ENCODE measurements at places on chromosomes 3 and 15. TPM values are rescaled to one million over a fixed set of nuclear protein-coding genes. Genes with fewer than 3 reads are reported as not detected.

Gene CDCP1
- total RNA-seq = 0.56 TPM

- H3K36me3 ChIP-seq = no peaks in the 10 kb centered on the region
- no peak overlapping the region for H3K27ac ChIP-seq
- no peaks in the 10 kb centered on the region for H3K4me1 ChIP-seq
These were observed 4.0 kb downstream of the TMEM89 start for GRCh38 chr3:48617559-48617958.

DNA sequence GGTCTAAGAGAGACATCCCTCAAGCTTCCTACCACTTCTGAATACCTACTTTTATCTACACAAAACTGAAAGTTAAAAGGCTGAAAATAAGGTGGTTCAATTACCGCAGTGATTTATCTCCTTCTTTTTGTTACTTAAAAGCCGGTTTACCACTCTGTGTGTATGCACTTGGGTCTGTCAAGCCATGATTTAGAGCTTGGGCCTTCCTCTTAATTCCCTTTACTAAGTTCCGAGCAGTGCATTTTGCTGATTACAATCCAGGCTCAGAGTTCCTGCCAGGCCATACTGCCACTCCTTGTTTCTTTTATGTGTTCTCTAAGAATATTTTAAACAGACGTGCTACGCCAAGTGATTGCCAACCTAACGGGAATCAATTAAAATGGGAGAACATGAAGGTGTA lies 16.5 kb downstream of the KCTD6 start:
- no peaks in the 10 kb centered on the region for H3K36me3 ChIP-seq

- H3K36me3 ChIP-seq = peaks cover 93% of the 10 kb centered on the region
- no peaks in the 10 kb centered on the region for H3K27me3 ChIP-seq
- peak overlapping the region; percentile 62 for H3K27ac ChIP-seq
- DNase-seq = no peak
These were observed 10.2 kb downstream of the RASL12 start for GRCh38 chr15:65057549-65057940.

- no peaks in the 10 kb centered on the region for H3K36me3 ChIP-seq
- no peak for DNase-seq
- no peaks in the 10 kb centered on the region for H3K4me1 ChIP-seq
- H3K27me3 ChIP-seq = no peaks in the 10 kb centered on the region
These were observed 1222.9 kb downstream of the ZPLD1 start for GRCh38 chr3:103657756-103658155.

DNA sequence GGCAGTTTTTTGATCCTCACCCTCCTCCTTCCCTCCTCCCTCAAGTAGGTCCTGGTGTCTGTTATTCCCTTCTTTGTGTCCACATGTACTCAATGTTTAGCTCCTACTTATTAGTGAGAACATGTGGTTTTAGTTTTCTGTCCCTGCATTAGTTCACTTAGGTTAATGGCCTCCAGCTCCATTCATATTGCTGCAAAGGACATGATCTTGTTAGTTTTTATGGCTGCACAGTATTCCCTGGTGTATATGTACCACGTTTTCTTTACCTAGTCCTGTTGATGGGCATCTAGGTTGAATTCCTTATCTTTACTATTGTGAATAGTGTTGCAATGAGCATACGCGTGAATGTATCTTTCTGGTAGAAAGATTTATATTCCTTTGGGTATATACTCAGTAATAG lies 61.7 kb upstream of the FGF7 start:
- H3K36me3 ChIP-seq = no peaks in the 10 kb centered on the region
- H3K4me1 ChIP-seq = no peaks in the 10 kb centered on the region
- no peaks in the 10 kb centered on the region for H3K27me3 ChIP-seq
- no peak overlapping the region for H3K27ac ChIP-seq
- DNase-seq = no peak

Gene STX19
- not detected for total RNA-seq

- no peaks in the 10 kb centered on the region for H3K36me3 ChIP-seq
- no peak for DNase-seq
- H3K4me3 ChIP-seq = no peak overlapping the region
- H3K4me1 ChIP-seq = no peaks in the 10 kb centered on the region
- H3K27me3 ChIP-seq = no peaks in the 10 kb centered on the region
These were observed 12.2 kb downstream of the EIF4E3 start for GRCh38 chr3:71713041-71713440.

- no peak overlapping the region for H3K4me3 ChIP-seq
- no peaks in the 10 kb centered on the region for H3K4me1 ChIP-seq
- no peak overlapping the region for H3K27ac ChIP-seq
- no peak for DNase-seq
- H3K36me3 ChIP-seq = no peaks in the 10 kb centered on the region
- no peaks in the 10 kb centered on the region for H3K27me3 ChIP-seq
These were observed 280.4 kb upstream of the TTC14 start for GRCh38 chr3:180321534-180321933.

DNA sequence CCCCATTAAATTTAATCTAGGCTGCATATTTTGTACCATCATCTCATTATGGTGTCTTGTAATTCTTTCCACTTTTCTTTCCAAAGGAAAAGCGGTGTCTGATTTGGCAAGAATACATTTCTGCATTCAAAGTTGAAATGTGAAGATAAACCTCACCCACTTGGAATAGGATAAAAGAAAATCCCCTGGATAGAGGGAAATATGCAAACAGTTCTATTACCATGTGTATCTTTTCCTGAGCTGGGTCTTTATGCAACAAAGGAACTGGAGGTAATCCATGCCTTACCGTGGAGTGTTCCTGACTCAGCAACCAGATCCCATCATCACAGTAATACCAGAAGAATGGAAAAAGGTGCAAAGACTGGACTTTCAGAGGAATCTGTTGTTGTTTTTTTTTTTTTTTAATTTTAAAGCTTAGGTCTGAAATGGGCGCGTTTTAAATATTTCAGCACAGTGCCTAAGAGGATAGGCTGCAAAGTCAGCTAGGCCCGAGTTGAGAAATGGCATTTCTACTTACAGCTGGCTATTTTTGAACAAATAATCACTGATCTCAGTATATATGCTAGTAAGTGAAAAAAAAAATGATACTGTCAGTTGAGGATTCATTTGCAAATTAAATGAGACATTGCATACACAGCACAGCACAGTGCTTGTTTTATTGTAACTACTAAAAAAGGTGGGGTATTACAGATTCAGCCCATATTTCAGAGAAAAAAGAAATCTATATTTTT lies 55.5 kb upstream of the ADAMTS9 start:
- no peak for DNase-seq
- no peaks in the 10 kb centered on the region for H3K36me3 ChIP-seq
- no peaks in the 10 kb centered on the region for H3K27me3 ChIP-seq
- H3K4me1 ChIP-seq = peaks cover 16% of the 10 kb centered on the region
- H3K4me3 ChIP-seq = no peak overlapping the region

Gene ROPN1
- total RNA-seq = not detected

Gene AHSG
- total RNA-seq = not detected

GRCh38 chr3:70729845-70730244 lies 417.4 kb upstream of the MDFIC2 start:
- H3K27me3 ChIP-seq = no peaks in the 10 kb centered on the region
- H3K4me1 ChIP-seq = peaks cover 56% of the 10 kb centered on the region
- H3K36me3 ChIP-seq = no peaks in the 10 kb centered on the region
- H3K27ac ChIP-seq = no peak overlapping the region

- no peak overlapping the region for H3K4me3 ChIP-seq
- no peak overlapping the region for H3K27ac ChIP-seq
- H3K4me1 ChIP-seq = no peaks in the 10 kb centered on the region
- no peaks in the 10 kb centered on the region for H3K36me3 ChIP-seq
- H3K27me3 ChIP-seq = no peaks in the 10 kb centered on the region
- DNase-seq = no peak
These were observed 67.3 kb upstream of the EOMES start for GRCh38 chr3:27789420-27789819.

DNA sequence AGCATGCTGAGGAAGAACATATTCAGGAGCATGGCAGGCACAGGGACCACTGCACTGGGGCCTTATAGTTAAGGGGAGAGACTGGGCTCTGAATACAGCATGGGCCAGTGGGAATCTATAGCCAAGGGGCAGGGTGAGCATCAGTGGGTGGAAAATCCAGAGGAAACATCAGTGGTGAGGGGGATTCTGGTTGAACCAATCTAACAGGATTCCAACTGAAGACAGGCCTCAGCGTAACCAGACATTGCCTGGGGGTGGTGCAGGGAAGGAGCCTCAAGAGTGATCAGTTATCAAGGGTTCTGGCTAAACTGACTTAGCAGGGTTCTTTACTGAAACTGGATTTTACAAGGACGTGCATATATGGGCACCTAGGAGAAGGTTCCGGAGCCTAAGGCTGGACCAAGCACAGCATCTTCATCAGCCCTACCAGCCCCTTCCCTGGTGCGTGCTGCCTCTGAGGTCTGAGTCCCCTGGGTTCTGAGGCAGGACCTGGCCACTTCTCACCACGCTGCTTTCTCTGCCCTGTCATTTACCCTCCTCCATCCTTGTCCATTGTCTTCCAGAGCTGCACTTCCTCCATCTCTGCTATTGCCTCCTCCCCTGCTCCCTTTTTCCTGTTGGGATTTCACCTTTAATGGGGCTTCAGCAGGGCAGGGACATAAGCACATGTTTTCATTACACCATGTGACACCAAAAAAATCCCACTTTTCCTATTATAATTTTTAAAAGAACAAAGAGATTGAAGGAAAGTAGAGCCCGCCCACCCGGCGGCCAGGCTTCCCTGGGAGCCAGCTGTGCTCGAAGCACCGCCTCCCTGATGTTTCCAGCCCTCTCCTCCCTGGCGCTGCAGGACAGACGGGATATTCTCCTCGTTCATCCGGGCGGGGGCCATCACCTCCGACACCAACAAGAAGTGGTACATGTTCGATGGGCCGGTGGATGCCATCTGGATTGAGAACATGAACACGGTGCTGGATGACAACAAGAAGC lies 52.1 kb downstream of the DNAH1 start:
- no peak overlapping the region for H3K27ac ChIP-seq
- no peaks in the 10 kb centered on the region for H3K27me3 ChIP-seq
- DNase-seq = no peak
- H3K4me3 ChIP-seq = no peak overlapping the region

GRCh38 chr3:40574661-40575060 lies 49.9 kb downstream of the ZNF621 start:
- H3K27ac ChIP-seq = no peak overlapping the region
- DNase-seq = peak; percentile 2
- no peaks in the 10 kb centered on the region for H3K4me1 ChIP-seq
- H3K36me3 ChIP-seq = no peaks in the 10 kb centered on the region

GRCh38 chr3:64029287-64029686 lies 6.0 kb upstream of the PSMD6 start:
- no peak overlapping the region for H3K27ac ChIP-seq
- no peaks in the 10 kb centered on the region for H3K36me3 ChIP-seq
- peaks cover 15% of the 10 kb centered on the region for H3K4me1 ChIP-seq
- no peaks in the 10 kb centered on the region for H3K27me3 ChIP-seq

GRCh38 chr3:159795042-159795441 lies 193.6 kb upstream of the IL12A start:
- peaks cover 47% of the 10 kb centered on the region for H3K4me1 ChIP-seq
- H3K27me3 ChIP-seq = no peaks in the 10 kb centered on the region
- H3K4me3 ChIP-seq = no peak overlapping the region
- DNase-seq = no peak

Gene CPNE9
- not detected for total RNA-seq

Gene LARP6
- 81.5 TPM for total RNA-seq

DNA sequence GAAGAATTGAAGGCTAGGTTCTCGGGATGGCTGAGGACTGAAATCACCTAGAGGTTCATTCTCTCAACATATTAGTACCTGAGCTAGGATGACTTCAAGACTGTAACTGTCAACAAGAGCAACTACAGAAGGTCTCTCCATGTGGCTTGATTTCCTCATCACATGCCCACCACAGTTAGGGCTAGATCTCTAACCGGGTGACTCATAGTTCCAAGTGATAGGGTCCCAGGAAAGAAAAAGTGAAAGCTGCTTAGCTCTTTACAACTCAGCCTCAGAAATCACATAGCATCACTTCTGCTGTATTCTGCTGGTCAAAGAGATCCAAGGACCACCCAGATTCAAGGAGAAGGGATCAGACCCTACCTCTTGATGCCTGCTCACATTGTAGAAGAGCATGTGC lies 165.4 kb upstream of the AGTR1 start:
- H3K27me3 ChIP-seq = no peaks in the 10 kb centered on the region
- no peaks in the 10 kb centered on the region for H3K4me1 ChIP-seq
- H3K4me3 ChIP-seq = no peak overlapping the region
- no peak overlapping the region for H3K27ac ChIP-seq

- no peaks in the 10 kb centered on the region for H3K27me3 ChIP-seq
- peaks cover 21% of the 10 kb centered on the region for H3K36me3 ChIP-seq
- no peak overlapping the region for H3K4me3 ChIP-seq
- no peak for DNase-seq
- no peak overlapping the region for H3K27ac ChIP-seq
- peaks cover 90% of the 10 kb centered on the region for H3K4me1 ChIP-seq
These were observed 19.2 kb downstream of the SMAD3 start for GRCh38 chr15:67084561-67084960.

- peak overlapping the region; percentile 42 for H3K27ac ChIP-seq
- peak; percentile 52 for DNase-seq
- H3K4me1 ChIP-seq = peaks cover 46% of the 10 kb centered on the region
These were observed 4.6 kb downstream of the SNAP23 start for GRCh38 chr15:42499858-42500609.

Gene UBL7
- total RNA-seq = 32.8 TPM

GRCh38 chr3:161737171-161737570 lies 240.6 kb downstream of the OTOL1 start:
- no peaks in the 10 kb centered on the region for H3K27me3 ChIP-seq
- H3K4me3 ChIP-seq = no peak overlapping the region
- DNase-seq = no peak
- H3K27ac ChIP-seq = no peak overlapping the region
- H3K36me3 ChIP-seq = no peaks in the 10 kb centered on the region

GRCh38 chr15:79970624-79971434 lies at the start of gene BCL2A1:
TSS of gene BCL2A1 (minus strand) at chr15:79971196. CDS start at chr15:79971119, 77 bp downstream.
- H3K4me3 ChIP-seq = no peak within 1 kb of the TSS
- H3K27me3 ChIP-seq = no peaks in the 10 kb centered on the region
- peak within 1 kb of the TSS; percentile 27 for H3K27ac ChIP-seq
- no peaks in the 10 kb centered on the region for H3K36me3 ChIP-seq
- DNase-seq = peak; percentile 10

Gene RASGRP1
- total RNA-seq = not detected

GRCh38 chr3:148990236-148990635 lies 1.1 kb upstream of the GYG1 start:
- H3K36me3 ChIP-seq = peaks cover 5% of the 10 kb centered on the region
- H3K27ac ChIP-seq = no peak overlapping the region
- no peak overlapping the region for H3K4me3 ChIP-seq
- no peak for DNase-seq

Gene SLC28A1
- not detected for total RNA-seq

Gene GABRA5
- not detected for total RNA-seq

- no peak for DNase-seq
- no peak overlapping the region for H3K4me3 ChIP-seq
- H3K36me3 ChIP-seq = no peaks in the 10 kb centered on the region
- no peaks in the 10 kb centered on the region for H3K4me1 ChIP-seq
- H3K27me3 ChIP-seq = no peaks in the 10 kb centered on the region
These were observed 35.1 kb upstream of the RGMA start for GRCh38 chr15:93124126-93124525.

DNA sequence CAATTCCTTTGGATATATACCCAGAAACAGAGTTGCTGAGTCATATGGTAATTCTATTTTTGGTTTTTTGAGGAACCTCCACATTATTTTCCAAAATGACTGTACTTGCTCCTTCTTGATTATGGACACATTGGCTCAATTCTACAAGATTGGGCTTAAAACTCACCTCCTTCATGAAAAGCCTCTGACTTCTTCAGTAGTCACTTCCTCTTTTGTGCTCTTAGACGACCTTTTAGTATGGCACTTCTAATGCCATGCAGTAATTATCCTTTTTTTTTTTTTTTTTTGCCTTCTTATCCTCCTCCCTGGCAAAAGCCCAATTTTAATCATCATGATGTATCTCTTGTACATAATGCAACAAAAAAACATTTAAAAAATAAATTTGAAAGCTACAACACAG lies 33.0 kb upstream of the ABHD17C start:
- no peaks in the 10 kb centered on the region for H3K27me3 ChIP-seq
- no peak for DNase-seq
- H3K27ac ChIP-seq = no peak overlapping the region
- no peaks in the 10 kb centered on the region for H3K36me3 ChIP-seq
- peaks cover 9% of the 10 kb centered on the region for H3K4me1 ChIP-seq

Measured in SJSA1 (cell line).